Immature natural killer cell (primary cell): ENCODE measurements at places on chromosomes 13 and 19. TPM values are rescaled to one million over a fixed set of nuclear protein-coding genes. Genes with fewer than 3 reads are reported as not detected.

DNA sequence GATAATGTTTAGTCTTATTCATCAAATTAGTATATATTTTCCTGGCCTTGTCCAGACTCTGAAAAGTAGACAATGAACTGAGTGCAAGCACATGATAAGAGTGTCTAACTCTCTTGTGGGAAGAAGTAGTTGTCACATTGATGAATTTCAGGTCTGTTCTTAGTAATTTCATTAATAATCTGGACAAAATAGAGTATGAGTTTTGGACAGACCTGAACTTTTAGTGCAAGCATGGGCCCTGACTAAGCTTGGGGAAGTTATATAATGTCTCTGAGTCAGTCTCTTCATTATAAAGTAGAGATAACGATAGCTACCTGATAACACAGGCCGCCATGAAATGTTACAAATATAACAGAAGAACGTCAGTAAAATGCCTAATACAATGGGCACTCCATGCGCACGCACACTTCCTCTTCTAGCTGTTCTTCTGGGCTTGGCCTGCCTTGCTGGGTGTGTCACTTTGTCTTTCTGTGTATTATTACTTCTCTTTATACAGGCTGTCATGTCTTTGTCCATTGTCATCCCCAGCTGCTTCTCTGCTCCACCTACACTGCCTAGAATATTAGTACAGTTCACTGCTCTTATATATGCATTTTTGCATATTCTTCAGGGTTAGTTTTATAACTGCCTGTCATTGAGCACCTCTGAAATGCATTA is 129.1 kb upstream of the HTR2A start:
- DNase-seq = no peak

DNA sequence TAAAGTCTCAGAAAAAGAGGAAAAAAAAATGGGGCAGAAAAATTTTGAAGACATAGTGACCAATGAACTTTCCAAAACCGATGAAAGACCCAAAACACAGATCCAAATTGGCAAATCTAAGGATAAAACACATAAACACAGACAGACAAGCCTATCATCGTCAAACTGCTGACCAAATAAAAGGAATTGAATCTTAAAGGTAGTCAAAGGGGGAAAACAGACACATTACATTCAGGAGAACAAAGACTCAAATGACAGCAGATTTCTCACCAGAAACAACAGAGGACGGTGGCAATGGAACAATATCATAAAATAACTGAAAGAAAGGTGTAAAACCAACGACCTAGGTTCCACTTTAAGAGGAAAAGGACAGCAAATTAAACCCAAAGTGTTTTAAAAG is 10.2 kb downstream of the RBM26 start:
- DNase-seq = no peak

DNA sequence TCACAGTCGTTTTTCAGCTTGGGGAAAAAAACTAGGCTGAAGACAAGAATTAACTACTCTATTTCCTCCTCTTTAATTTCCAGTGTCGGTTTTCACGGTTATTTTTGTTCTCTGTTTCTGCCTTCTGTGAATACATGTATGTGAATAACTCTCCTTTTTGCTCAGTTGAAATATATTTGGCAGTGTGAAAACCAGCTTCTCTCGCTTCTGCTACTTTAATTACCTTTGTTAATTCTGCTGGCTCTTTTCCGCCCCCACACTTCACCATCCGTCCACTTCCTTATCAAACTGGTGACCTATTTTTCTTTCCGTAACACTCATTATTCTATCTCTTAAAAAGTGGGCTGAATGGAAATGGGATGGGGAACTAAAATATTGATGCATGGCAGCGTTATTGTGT is 126.4 kb downstream of the POU4F1 start:
- DNase-seq = no peak

DNA sequence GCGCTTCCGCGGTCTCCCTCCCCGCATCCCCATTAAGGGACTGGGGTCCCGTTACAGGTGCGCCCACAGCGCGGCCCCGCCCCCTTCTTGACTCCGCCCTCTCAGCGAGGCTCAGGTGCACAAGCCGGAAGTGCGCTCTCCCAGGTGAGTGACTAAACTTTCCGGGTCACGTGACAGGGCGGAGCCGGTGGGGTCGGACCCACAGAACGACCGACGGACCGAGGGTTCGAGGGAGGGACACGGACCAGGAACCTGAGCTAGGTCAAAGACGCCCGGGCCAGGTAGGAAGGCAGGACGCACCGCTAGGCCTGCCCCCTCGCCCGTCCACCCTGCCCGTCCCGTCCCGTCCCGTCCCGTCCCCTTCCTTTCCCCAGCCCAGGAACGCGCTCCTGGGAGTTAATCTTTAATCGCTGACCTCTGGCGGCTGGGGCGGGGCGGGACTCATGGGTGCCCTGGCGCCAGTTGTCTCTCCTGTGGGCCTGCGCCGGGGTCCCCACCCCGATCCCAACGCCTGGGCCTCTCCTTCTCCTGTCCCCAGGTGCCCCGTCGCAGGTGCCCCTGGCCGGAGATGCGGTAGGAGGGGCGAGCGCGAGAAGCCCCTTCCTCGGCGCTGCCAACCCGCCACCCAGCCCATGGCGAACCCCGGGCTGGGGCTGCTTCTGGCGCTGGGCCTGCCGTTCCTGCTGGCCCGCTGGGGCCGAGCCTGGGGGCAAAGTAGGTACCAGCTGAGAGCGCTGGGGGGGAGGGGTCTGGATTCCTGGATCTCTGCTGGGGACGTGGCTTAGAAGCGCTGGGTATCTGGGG is at the start of gene CRB3:
CRB3 (plus strand) TSS at position 202 of the 804 bp plus-strand sequence; CDS start at position 633, 431 bp downstream.
- no peak for DNase-seq

- DNase-seq = no peak
Observed at GRCh38 chr13:85825454-85825853, 26.2 kb upstream of the SLITRK6 start.

DNA sequence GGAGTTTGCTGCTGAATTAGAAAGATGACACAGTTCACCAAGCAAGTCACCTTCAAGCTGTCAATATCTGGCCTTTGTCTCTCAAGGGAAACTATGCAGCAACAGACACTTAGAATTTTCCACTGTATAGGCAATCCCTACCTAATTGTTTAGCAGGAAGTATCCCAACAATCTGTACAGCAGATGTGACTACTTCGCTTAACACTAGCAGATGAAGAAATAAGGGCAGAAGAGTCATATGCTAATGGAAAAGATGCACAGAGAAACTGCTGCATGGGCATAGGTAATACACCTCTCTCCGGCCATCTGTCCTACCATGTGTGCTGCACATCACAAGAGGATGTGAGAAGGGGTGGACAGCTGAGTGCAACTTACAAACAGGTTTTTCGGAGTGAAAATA is 851.2 kb downstream of the PCDH9 start:
- no peak for DNase-seq

- DNase-seq = no peak
Observed at GRCh38 chr19:54209058-54209810, 8.6 kb downstream of the RPS9 start.

- DNase-seq = no peak
Observed at GRCh38 chr19:50793558-50794065, 3.4 kb downstream of the ACP4 start.

DNA sequence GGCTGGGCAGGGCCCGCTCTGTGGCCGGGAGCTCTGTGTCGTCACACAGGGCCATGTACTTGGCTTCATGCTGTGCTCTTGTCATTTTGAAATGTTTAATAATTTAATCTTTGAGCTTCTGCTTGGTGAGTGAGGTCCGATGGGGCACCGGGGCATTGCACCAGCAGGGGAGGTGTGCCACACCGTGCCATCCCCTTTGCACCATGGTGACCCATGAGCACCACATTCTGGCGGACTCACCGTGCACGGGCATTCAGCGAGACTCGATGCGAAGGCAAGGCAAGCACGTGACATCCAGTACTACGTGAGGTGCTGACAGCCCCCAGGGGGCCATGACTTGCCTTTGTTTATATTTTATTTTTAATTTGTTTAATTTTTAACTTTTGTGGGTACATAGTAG is 204.3 kb downstream of the URI1 start:
- no peak for DNase-seq

DNA sequence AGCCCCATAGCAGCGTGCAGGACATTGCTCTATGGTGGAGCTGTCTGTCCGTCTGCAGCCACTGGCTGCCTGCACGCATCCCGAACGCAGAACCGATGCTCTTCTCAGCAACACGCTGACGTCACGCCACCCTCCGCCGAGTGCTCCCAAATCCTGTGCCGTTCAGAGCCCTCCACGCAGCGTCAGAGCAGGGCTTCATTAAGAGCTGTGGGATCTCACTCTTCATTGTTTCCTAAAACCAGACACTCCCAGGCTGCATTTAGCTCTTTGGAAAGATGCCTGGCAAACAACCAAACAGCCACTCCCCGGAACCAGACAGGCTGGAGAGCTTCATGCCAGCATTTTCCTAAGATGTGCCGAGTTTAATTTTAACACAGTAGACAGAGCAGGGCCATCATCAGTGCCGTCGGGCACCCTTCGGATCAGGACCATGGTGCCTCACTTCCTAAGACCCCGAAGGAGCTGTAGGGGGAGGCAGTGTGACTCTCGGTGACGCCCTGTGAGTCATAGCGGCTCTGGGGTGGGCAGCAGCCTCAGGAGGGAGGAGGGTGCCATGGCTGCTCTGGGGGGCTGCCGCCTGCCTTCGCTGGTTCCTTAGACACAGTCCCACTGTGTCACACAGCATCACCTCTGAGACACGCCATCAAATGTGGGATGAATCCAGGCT is 131.5 kb upstream of the MCF2L start:
- no peak for DNase-seq

DNA sequence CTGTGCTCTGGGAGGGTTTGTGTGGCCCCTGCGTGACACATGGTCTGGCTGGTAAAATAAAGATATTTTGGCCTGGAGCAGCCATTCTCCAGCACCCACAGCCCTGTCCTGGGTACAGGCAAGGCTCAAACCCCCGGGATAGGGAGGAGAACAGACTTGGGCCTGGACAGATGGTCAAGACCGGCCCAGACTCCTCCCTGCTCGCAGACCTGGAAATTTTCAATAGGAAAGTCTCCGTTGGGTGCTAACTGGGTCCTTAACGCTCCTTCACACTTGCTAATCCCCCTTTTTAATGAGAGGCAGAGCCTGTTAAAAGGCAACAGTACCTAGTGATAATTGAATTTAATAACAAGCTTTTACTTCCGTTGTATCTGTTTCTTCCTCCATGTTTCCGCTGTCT is 2.5 kb downstream of the PALM start:
- DNase-seq = no peak

DNA sequence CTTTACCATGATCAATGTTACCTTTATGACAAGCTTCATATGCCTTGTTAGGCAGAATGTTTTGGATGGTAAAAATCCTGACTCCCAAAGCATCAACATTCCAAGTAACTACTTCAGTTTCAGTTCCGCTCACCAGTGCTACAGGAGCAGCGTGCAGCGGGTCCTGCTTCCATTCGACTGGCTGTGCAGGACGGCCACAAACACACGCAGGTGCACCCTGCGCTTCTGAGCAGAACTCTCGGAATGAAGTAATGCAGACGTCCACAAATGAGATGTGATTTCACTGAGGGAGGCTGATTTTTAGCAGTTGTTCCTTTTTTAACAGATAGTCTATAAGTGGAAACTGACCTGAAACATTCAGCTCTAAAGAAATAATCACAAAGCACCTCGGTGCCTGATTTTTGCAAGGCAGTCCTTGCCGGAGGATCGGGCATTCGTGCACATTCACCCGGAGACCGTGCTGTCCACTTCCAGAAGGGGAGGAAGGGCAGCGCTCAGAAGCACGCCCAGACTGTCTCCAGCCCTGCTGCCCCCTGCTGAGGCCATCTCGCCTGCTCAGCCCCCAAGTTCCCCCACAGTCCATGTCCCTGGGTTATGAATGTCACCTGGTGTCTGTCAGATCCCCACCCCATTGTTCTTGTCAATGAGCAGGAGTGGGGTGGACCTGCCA is 85.8 kb downstream of the RAB20 start:
- no peak for DNase-seq

DNA sequence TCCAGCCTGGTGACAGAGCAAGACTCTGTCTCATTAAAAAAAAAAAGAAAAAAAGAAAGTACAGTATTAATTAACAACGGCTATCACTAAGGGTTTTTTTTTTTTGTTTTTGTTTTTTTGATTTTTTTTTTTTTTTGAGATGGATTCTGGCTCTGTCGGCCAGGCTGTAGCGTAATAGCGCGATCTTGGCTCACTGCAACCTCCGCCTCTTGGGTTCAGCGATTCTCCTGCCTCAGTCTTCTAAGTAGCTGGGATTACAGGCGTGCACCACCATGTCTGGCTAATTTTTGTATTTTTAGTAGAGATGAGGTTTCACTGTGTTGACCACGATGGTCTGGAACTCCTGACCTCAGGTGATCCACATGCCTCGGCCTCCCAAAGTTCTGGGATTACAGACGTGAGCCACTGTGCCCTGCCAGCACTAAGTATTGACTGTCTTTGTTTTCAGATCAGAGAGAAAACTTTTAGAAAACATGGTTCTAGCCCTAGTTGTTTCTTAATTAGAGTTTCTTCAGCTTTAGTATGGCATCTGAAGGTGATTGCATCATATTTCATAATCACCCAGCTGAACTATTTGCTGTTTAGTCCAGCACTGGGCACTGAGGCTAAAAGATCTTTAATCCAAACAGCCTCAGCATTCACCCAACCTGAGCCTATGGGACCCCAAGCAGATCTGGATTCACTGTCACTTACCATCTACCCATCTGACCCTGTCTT is 2.7 kb upstream of the GATAD2A start:
- no peak for DNase-seq

GRCh38 chr19:13441810-13442512 is 64.3 kb downstream of the CACNA1A start:
- DNase-seq = peak; percentile 5

GRCh38 chr13:49213997-49214916 is 5.9 kb upstream of the MLNR start:
- no peak for DNase-seq

GRCh38 chr19:18733196-18733647 is 49.7 kb downstream of the CRTC1 start:
- no peak for DNase-seq

C13orf42 gene
- polyA plus RNA-seq = not detected

RFPL4A gene
- polyA plus RNA-seq = not detected

CGB2 gene
- polyA plus RNA-seq = not detected

CGB8 gene
- polyA plus RNA-seq = not detected
